ENCODE measurements at places on chromosomes 2 and 18. TPM values are rescaled to one million over a fixed set of nuclear protein-coding genes. Genes with fewer than 3 reads are reported as not detected.
A peak's percentile ranks its signal among the peaks of the same experiment; 100 is the strongest.

Gene REG1B
- total RNA-seq: 8.1 TPM

- no peak for DNase-seq
Observed at GRCh38 chr2:75337016-75337415, 137.7 kb upstream of the TACR1 start.

Gene CNRIP1
- 21.6 TPM for total RNA-seq

Gene CFC1
- not detected for total RNA-seq

Gene CLIP4
- 37.2 TPM for total RNA-seq

DNA sequence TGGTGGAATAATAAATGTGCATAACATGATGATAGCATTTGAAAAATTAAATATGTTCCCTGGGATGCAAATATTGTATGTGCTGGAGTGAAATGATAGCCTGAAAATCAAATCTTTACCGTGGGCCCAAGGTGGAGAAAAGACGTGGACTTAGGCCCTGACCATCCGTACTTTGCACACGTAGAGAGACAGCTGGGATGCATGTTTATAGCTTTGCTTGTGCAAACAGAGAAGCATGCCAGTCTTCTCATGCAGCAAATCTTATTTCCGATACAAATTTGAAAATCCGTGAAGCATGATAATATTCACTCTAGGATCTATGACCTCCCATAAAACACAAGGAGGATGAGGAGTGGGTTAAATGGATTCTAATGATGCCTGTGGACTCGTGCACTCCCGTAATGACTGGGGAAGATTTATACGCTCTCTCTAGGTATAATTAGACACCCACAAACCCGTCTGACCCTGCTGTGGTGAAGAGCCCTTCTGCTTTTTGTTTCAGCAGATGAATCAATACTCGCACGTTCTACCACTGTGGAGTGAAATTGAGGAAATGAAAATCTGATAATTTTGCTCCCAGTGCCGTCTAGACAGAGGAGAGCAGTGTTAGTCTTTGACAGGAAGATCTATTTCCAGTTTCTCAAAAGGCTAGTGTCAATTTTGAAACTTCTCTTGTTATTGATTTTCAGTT lies 810.3 kb upstream of the SALL3 start:
- DNase-seq: no peak

DNA sequence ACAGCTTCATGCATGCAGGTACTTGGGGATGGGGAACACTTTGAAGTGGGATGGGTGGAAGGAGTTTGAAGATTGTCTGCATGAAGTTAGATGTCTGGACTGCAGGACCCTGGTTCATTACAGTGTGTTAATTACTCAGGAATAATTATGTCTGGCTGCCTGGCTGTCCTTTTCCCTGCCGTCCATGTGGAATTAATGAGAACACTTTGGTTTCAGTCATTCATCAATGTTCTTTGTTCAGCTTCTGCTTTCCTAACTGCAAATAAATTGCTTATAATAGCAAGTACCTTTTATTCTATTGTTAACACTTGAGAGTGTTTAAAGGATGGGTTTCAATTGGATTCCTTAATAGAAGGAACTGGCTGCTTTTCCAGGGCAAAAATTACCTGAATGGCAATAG lies 35.8 kb downstream of the MTCL1 start:
- no peak for DNase-seq

DNA sequence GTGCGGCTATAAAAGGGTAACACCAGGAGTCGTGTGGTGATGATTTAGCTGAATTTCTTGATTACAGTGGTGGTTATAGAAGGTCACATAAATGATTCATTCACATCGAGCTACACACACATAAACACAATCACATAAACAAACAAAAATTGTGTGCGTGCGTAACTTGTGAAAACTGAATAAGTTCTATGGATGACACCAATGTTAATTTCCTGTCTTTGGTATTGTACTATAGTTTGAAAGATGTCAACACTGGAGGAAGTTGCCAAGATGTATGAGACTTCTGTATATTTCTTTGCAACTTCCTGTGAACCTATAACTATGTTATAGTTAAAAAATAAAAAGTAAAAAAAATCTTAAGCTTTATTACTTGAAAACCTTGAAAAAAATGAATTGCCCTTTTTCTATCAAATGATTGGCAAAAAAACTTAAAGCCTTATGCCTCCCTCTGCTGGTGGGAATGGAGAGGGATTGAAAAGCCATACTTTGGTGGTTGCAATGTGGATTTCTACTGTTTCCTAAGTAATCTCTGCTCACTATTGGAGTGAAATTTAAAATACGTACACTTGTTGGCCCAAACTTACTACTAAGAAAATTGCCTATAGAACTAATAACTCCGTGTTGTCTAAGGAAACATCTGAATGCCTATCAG lies 227.7 kb downstream of the RPIA start:
- no peak for DNase-seq

Gene NT5DC4
- total RNA-seq: 0.12 TPM

Gene RETREG2
- total RNA-seq: 116 TPM

DNA sequence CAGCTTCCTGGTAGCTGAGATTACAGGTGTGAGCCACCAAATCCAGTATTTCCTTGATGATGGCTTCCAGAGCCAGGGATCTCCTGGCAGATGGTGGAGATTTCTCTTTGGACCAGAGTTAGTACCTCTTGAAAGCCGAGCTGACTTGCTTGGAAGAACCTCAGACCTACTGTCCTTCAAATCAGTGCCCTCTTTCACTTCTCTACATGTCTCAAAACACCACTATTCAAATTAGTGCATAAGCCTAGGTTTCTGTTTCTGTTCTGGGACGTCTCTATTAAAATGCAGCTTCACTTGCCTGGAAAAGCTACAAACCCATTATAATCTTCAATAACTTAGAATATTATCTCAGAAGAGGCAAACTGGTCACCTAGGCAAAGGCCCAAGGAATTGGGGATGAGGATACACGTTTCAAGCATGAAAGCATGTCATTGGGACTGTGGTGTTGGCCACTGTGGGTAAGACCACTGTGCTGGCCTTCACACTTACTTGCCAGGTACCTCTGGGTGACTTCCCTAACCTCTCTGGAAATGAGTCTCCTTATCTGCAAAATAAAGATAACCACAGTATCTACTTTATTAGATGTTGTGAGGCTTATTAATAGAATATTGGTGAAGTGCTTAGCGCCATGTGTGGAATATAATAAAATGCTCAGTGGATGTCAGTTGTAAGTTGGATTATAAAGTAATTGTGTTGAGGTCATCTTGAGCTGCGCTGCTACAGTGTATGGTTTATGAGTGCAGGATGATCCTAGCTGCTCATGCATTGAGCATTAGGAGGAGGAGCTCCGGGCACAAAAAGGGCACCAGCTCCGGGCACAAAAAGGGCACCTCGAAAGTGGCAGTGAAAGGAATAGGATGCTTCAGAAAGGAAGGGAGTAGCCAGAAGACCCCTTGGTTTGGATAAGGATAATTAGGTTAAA lies 84.5 kb downstream of the DOCK10 start:
- no peak for DNase-seq

DNA sequence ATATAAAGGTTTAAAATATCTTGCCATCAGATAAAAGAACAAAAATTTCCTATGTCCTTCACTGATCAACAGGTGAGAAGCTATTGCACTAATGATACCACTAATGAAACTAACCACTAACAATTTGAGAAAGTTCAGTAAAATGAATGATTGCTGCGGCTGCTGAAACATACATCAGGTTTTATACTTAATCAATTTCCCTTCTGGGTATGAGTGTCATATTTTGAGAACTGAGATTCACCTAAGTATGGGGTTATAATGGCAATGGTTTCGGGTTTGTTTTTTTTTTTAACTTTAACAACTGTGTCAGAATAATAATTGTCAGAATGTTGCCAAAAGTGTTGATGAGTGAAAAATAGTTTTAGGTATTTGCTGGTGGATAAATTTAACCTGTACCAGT lies 151.3 kb upstream of the SLC39A10 start:
- DNase-seq: no peak

- DNase-seq: no peak
Observed at GRCh38 chr18:63378919-63379638, 12.1 kb upstream of the KDSR start.

Gene RNU2-63P
- not detected for total RNA-seq

GRCh38 chr2:18520451-18521425 lies 39.7 kb downstream of the RDH14 start:
- DNase-seq: peak; percentile 81

Gene STK36
- total RNA-seq: 71.1 TPM

DNA sequence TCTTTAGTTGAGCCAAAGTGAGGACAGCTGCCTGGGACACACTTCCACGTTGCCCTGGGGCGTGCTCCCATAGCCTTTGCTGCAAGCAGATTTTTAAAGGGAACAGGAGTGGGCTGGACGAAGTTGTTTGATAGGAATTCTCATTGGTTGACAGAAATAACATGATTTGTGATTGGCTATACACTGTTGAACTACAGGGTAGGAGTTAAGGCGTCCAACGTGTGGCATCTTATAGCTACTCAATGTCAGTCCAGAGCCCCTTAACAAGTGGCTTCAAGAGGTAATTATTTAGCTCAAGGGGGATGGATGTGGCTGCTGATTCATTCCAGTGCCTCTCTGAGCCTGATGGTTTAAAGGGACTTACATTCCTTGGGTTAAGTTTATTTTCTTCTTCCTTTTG lies 65.5 kb downstream of the ACAA2 start:
- DNase-seq: no peak

Gene BOLL
- not detected for total RNA-seq

DNA sequence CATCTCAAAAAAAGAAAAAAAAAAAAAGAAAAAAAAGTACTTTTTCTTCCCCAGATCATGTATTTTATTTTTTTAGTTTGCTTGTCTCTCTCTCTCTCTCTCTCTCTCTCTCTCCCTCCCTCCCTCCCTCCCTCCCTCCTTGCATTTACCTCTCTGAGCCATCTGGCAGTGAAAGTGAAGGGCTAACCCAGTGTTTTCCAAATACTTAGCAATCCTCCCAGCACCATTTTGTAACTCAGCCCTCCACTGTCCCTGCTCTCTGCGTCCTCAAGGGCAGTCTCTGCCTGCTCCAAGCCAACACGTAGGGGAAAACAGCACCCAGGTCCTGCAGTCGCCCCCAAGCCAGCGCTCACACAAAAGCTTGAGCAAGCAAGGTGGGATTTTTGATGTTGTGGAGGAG lies 19.6 kb upstream of the TEX44 start:
- DNase-seq: no peak
